ENCODE measurements at places on chromosomes 7 and 10.

- DNase-seq, result peak; percentile 20
Measured at GRCh38 chr7:34596887-34597286, 61.1 kb upstream of the NPSR1 start.

DNA sequence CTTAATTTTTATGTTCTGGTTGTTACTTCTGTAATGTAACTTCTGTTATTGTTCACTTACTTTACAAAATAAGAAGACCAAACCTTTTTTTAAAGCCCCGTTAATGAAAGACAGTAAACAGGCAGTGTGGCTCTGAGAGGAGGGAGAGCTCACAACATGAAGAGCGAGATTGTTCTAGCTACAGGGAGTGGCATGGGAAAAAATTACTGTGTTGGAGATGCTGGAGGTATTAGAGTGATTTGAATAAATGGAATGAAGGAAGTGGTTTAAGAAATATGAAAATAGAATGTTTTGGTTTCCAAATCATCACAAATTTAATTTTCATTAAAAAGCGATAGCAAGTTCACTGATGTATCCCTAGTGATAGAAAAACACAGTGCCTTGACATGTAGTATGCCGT is 31.8 kb downstream of the REEP3 start:
- no peak for DNase-seq

DNA sequence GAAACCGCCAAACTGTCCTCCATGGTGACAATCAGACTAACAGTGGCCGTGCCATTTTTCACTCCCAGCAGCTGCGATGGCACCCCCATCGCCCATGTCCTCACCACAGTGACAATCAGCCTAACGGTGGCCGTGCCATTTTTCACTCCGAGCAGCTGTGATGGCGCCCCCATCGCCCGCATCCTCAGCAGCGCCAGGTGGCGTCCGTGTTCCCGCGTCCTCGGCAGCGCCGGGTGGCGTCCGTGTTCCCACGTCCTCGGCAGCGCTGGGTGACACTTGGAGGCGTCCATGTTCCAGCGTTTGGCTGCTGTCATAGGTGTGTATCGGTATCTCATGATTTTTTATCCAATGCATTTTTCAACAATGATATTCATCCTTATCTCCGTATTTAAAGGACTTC is 267.3 kb downstream of the PTPRN2 start:
- DNase-seq, result no peak

DNA sequence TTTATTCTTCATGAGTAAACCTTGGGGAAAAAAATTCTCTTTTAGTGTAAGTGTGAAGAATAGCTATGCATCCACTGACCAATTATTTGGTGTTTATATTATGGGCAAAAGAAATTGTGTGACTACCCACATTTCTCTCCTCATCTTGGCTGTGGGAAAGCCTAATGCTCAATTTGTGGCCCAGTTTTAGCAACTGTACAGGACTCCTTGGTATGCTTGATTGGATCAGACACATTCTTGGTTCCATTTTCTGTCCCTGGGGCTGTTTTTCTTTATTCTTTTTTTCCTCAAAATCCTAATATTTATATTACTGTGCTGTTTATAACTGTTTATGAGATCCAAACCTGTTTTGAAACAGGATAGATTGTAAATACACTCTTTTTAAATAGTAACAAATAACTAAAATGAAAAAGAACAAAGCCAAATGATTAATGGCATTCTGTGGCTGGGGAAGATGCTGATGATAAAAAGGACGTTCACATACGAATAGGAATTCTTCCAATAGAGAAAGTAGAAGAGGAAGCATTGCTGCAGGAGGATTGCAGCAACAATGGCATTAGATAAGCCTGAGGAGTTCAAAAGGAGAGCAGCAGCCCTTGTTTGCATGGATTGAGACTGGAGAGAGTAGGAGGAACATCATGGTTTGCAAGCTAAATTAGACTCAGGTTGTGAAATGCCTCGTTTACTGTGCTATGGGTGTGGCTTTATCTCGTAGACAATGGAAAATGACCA is 580.5 kb downstream of the INHBA start:
- DNase-seq, result no peak

DNA sequence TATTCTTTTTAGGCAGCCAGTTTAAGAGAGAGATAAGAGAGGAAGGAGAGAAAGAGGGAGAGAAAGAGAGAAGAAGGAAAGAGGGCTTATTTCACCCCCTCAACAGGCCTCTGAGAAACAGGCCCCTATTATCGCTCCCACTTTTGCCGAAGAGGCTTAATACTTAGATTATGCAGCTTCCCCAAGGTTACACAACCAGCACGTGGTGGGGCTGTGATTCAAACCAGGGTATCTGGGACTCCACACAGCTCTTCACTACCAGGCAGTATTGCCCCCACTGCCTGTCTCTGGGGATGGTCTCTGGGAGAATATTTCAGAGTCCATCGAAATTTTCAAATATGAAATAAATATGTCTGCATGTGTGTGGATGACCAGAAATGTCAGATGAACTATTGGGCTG is 3.0 kb downstream of the GIMAP1 start:
- no peak for DNase-seq

- no peak for DNase-seq
Measured at GRCh38 chr7:2387897-2388636, 15.3 kb upstream of the CHST12 start.

GRCh38 chr7:140349144-140349771 is 49.1 kb downstream of the SLC37A3 start:
- no peak for DNase-seq

- no peak for DNase-seq
Measured at GRCh38 chr10:88315755-88316154, 267.4 kb downstream of the RNLS start.

DNA sequence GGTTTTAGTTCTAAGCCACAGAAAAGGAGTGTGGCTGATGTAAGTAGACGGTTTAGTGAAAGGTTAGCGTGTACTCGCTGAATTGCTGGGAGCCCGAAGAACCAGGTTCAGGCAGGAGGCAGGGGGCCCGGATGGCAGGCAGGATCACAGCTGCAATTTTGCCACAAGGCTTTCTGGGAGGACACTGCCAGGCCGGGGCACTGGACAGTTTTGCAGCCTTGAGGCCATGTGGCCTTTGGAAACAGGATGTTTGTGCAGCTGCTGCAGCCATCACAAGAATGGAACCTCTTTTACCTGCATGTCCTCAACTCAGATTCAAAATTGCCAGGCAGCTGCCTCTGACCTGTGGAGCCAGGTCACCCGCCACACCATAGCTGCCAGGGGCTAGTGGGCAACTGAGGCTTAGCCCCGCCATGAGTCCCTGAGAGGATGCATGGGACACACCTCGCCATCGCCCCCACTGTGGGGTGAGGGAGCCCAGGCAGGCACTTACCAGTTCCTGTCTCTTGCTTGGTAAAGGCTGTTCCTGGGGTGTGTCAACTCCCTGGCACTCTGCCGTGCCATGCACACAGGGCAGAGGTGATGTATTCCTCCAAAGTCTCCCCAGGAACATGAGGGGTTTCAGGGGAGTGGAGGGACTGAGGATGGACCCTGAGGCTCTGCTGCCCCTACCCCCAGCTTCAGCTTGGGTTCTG is 188.6 kb downstream of the RPS24 start:
- no peak for DNase-seq

- DNase-seq, result no peak
Measured at GRCh38 chr10:15760681-15761080, 41.0 kb upstream of the ITGA8 start.

DNA sequence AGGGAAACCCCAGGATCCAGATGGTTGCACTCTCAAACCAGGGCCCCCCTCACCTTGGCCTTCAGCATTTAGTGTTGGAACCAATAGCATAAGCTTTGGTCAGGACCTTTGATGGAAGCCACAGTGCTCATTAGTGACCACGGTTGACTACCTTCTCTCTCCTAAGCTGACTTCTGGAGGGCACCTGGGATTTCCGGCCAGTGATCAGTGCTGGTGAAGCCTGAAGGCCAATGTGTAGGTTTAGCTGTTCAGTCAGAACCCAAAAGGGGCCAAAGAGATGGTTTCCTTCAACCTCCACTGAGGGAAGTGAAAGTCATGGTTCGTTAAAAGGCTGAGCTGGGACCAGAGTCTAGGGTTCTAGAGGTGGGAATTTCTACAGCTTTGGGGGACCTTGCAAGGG is 46.4 kb downstream of the TCF7L2 start:
- DNase-seq, result no peak

DNA sequence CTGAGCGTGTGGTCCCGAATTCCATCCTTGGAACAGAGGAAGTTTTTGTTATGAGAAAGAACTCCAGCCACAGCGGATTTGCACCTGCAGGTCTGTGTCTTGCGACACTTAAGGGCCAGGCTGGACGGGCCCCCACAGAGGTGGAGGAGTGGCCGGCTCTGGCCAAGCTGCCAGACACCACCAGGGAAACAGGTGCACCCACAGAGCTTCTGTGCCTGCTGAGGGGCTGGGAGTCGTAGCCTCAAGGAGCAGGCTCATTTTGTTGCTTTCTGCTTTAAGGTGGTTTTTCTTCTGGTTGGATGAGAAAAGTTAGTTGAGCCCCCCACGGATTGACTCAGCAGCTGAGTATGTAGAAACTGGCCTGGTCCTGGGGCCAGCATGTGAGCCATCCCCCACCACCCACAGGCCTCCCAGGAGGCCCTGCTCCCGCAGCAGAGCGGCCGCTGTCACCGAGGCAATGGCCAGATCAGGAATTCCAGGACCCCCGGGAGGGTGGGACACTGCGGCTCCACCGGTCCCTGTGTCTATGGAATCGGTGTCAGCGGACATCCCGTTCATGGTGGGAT is 41.9 kb downstream of the NKX6-2 start:
- no peak for DNase-seq

DNA sequence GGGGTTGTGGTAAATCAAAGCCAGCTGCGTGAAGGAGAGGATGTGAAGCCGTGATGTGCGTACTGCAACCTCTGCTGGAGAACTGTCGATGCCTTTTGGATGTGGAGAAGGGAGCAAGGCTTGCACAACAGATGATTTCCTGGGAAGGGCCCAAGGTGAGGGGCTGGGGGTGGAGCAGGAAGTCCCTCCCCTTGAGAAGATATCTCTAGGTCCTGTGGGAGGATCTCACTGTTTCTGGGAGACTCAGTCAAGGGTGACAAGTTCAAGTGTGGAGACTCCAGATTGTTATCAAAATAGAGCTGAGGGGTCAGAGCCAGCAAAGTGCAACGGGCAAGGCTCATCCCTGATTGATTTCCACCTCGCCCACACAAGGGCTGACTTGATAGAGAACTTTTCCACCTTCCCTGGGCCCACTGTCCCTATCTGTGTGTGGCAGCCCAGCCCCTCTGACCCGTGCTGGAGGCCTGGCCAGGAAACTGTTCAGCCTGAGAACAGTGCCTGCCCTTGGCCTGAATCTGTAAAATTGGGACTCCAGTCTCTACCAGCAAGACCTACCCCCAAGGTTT is 55.0 kb downstream of the COL13A1 start:
- DNase-seq, result no peak

- no peak for DNase-seq
Measured at GRCh38 chr10:50396491-50397311, 145.4 kb upstream of the ASAH2 start.

DNA sequence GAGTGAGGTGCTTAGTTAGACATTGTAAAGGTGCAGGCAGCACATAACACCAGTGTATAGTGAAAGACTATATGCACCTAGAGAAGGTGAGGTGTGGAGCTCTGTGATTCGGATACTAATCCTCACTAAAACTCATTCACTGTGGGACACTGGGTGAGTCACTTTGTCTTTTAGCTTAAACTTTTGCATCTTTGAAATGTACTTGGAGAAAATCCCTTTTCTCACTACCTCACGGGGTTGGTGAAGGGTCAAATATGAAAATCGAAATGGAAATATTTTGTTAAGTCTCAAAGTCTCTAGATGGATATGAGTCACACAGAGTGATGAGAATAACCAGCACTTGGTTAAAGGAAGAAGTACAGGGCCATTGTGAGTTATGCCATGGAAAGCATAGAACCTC is 38.0 kb downstream of the MDFIC start:
- no peak for DNase-seq

DNA sequence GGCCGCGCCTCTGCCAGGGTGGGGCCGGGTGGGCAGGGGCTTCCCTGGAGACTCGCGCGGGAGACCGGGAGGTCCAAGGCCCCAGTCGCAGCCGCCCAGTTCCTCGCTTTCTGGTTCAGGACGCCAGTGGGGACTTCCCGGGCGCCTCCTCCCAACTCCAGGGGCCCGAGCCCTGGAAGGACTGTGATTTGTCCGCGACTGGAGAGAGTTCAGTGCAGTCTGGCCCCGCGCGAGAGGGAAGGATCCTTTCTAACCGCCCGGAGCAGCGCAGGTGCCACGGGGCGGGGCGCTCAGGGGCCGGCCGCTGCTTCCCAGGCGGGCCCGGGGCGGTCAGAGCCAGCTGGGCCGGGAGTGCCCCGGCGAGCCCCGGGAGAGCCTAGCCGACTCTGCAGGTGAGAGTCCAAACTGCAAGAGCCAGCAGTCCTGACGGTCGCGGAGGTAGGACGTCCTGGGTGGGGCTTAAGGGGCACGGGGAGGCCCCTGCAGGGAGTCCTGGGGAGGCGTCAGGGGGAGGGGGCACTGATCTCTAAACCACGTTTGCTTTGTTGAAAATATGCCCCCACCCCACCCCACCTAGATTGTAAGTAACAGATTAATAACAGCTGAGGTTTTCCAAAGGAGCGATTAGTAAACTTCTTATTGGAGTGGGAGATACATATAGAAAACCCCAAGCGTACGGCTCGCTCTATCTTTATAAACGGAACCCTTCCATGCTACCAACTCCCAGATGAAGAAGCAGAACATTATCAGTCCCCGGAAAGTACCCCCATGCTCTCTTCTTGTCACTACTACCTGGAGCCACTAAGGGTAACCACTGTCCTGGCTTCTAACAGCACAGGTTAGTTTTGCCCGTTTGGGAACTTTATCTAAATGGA is 8.2 kb downstream of the NKX2-3 start:
- peak; percentile 9 for DNase-seq

- DNase-seq, result peak; percentile 90
Measured at GRCh38 chr7:138924501-138925225, 56.5 kb downstream of the KIAA1549 start.

- DNase-seq, result peak; percentile 3
Measured at GRCh38 chr10:17474595-17475323, 20.4 kb upstream of the ST8SIA6 start.

DNA sequence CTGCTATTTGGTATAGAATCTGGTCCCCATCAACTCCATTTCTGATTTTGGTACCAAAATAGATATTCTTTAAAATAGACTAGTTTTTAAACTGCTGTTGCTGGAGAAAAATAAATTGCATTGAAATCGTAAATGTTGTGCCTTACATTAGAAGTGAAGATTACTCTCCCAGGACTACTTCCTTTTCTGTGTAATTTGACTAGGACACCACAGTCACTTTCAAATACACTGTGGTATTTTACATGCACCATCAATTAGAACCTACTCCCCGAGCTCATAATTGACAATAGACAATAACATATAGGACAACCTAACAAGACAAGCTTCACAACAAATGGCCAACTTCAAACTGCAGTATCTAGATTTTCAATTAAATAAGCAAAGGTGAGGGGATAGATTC is 211.5 kb downstream of the DGKB start:
- DNase-seq, result peak; percentile 28

- no peak for DNase-seq
Measured at GRCh38 chr10:90993340-90993739, 72.5 kb upstream of the ANKRD1 start.

Measured in NCI-H2171 treated with DMSO at 0.1 percent for 48 hours (cell line).